ENCODE measurements at places on chromosomes 1 and 21.

- DNase-seq, result no peak
Observed at GRCh38 chr1:22247527-22248245, 104.8 kb upstream of the WNT4 start.

DNA sequence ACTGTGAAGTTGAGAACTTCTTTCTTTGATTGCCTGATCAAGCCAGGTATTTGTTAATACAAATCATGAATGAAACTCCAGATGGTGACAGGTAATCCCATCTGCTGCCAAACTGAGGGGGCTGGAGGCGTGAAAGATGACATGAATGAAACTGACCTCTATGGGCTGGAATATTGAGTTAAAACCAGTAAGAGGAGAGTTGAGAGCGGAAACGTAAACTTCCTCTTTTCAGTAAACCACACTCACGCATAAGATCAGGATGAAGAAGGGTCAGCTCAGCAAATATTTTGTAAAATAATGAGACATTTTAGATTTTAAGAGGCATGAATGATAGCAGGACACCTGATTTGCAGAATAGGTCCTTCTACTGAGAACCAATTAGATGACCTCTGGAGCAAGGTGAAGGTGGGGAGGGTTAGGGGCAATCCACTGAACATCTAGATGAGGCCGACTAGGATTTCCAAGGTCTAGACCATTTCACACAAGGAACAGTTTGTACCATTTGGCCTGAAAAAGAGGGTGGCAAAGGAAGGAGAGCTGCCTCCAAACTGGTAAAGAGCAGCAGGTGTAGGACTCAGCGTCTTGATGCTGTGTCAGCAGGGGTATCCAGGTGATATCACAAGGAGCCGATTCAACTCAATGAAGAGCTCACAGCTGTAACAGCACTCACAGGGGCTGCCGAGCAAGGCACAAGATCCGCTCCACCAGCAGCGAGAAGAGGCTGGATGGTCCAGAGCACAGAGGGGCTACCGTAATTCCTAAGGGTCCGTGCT, 132.6 kb downstream of the NTPCR start:
- DNase-seq, result no peak

GRCh38 chr1:109160071-109160840, 46.3 kb downstream of the ELAPOR1 start:
- no peak for DNase-seq

DNA sequence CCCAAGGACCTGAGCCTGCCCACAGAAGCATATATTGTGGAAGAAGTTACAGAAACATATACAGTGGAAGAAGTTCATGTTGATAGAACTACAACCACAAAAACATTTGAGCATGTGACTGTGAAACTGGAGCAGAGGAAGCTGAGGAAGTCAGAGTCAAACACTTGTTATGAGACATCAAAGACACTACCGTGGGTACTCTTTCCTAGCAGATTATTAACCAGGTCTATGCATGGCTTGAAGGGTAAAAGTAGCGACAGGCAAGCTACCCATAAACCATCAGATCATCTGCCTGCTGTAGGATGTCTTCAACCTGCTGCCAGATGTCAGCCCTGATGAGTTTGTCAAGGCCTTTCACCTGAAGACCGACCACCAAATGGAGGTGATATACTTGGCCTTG, 35.8 kb downstream of the IVNS1ABP start:
- no peak for DNase-seq

DNA sequence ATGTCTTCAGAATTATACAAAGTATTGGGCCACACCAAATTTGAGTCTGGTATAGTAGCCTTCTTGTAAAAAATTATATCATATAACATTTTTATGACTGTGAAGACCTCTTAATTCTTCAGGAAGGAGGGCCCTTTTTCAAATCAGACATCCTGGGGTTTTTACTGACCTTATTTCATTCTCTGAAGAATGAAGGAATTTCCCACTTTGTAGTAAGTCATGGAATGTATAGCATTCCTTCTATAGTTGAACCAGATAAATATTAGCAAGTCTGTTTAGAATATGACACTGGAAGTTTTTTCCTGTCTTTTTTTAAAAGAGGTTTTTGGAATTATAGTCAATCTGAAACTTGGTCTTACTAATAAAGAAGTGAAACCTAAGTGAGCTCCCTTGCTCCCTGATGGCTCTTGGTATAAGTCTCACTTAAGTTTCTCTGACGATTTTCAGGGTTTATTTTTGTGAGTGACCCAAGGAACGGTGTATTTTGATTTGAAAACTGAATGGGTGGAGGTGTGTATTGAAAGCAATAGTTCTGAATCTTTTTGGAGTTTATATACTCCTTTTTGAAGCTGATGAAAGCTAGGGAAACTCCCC, 23.7 kb downstream of the SNX27 start:
- DNase-seq, result no peak

GRCh38 chr1:78072216-78072615, 26.4 kb downstream of the GIPC2 start:
- no peak for DNase-seq

DNA sequence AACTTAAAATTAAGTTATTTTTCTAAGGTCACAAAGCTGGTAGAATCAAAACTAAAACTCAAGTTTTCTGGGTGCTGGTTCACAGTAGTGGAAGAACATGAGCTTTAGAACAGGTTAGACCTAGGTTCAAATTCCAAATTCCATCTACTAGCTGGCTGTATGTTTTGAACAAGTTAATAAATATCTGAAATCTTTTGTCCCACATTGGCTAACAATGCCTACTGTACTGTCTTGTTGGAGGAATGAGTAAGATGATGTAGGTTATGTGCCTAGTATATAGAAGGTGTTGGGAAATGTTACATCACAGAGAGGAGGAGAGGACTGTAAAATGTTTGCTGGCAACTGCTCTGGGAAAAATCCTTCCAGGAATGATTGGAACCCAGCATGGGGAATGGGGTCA, 14.0 kb upstream of the CD247 start:
- no peak for DNase-seq

GRCh38 chr1:78387871-78388270, 102.9 kb upstream of the PTGFR start:
- no peak for DNase-seq

DNA sequence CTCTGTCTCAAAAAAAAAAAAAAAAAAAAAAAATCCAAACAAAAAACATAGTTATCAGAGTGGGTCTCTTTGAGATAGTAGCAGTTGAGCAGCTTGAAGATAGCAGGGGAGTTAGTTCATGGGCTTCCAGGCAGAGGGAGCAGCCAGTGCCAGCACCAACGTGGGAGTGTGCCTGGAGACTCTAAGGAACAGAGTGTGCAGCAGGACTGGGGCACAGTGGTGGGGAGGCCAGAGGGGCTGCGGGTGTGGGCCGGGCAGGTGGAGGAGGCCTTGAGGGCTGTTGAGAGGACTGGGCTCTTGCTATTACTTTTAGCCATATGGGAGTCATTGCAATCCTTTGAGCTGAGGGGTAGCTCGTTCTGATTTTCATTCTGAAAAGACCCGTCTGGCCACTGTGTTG, 63.8 kb downstream of the RYR2 start:
- no peak for DNase-seq

DNA sequence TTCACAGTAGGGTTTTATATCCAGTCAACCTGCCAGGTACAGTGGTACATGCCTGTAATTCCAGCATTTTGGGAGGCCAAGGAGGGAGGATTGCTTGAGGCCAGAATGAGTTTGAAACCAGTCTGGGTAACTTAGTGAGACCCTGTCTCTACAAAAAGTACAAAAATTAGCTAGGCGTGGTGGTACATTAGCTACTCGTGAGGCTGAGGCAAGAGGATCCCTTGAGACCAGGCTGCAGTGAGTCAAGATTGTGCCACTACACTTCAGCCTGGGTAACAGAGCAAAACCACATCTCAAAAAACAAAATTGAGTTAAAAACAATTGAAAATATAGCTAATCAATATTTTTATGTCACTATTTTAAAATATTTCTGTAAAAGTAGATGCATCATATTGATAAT, 33.2 kb downstream of the DDI2 start:
- DNase-seq, result no peak

DNA sequence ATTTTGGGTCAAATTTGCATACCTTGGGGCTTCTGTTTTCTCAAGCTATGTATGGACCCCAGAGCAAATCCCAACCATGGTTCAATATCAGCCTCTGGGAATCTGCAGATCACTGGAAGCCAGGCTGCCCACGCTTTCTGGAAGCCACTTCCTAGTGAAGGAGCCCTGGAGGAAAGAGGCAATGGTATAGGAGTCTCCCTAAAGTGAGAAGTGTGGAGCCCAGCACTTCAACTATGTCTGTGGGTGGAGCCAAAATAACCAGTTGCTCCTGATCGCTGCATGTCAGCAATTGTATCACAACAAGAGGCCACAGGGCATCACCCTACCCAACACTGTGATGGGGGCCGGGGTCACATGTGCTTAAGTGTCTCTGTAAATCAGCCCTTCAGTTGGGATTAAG, 26.9 kb downstream of the ETS2 start:
- DNase-seq, result no peak

DNA sequence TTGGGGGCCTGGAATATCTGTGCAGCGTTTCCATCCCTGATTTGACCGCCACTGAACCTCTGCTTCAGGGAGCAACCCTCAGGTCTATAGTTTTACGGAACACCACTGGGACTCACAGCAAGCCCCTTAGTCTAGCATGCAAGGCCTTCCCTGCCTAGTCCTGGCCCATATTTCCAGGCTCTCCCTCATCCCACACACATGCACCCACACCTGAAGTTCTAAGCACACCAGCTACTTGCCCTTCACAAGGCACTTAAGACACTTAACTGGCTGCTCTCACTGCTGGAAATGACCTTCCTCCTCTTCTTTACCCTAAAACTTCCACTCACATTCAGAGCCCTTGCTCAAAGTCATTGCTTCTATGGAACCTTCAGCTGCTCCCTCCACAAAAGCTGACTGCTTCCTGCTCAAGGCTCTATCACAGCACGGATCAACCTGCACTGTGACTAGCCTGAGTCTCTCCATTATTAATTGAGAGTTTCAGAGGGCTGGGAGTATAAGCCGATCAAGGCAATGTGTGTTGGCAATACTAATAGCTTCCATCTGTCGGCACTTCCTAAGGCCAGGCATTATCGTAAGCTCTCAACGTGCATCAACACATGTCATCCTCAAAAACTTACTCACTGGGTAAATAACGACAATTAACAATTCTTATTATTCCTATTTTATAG, 84.3 kb downstream of the RRAGC start:
- DNase-seq, result no peak

DNA sequence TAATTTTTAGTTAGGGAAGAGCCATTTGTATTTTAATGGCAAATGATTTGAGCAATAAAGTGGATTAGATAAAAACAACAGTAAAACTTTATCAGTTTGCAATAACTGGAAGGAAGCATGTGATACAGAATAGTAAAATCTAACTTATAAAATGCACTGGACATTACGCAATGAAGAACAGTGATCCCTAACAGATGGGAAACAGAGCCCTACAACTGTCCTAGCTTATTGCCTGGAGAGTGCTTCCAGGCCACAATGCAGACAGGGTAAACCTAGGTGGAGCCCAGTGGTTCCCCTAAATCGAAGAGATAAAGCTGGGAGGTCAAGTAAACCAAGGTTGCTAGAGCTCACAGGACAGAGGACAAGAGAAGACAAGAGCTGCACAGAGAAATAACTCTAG, 7.0 kb downstream of the OMA1 start:
- DNase-seq, result no peak
